Motor neuron (in vitro differentiated cells): ENCODE measurements at places on chromosomes 2 and 18. TPM values are rescaled to one million over a fixed set of nuclear protein-coding genes. Genes with fewer than 3 reads are reported as not detected.

GRCh38 chr2:207706936-207707860 is 4.2 kb upstream of the CCNYL1 start:
- ATAC-seq, result no peak

DNA sequence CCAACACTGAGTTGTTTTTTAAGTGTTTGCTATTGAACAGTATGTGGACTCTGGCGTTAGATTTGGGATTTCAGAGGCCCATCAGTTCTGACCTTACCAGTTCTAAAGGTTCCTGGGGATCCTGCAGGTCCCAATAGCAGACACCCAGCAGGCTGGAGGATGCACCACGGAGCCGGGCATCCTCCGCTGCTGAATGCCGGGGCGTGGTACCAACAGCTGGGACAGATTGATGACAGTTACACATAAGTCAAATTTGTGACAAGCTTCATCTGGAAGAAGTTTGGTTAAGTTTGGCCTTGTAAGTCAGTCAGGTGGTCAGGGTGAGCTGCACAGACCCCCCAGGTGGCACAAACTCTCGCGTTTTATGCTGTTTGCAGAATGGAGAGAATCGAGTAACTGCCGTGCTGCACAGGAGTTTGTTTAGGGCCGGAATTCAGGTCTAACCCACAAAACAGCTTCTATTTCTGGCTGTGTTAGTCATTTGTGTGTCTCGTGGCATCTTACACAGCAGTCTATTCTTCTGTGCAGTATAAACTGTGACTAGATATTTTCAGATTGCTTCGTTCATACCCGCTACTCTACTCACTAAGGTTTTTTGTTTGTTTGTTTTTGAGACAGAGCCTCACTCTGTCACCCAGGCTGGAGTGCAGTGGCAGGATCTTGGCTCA is 19.2 kb downstream of the CTDP1 start:
- ATAC-seq, result no peak

DLX2 gene
- 0.23 and 0.29 TPM in 2 replicates for total RNA-seq

GRCh38 chr18:59881728-59882656 is 17.8 kb upstream of the PMAIP1 start:
- peak; percentile 26 for ATAC-seq

GRCh38 chr2:126657636-126658318 is 1.8 kb downstream of the GYPC start:
- peak; percentile 66 for ATAC-seq

NXPH2 gene
- total RNA-seq, result 0.98 and 1.0 TPM in 2 replicates

CYP1B1 gene
- 122 and 213 TPM in 2 replicates for total RNA-seq

- no peak for ATAC-seq
Measured at GRCh38 chr2:155026651-155027174, 328.2 kb downstream of the KCNJ3 start.
